Muscle of leg (tissue), 16 donors: ENCODE measurements at places on chromosomes 2 and 18. TPM values are rescaled to one million over a fixed set of nuclear protein-coding genes. Genes with fewer than 3 reads are reported as not detected.
A peak's percentile ranks its signal among the peaks of the same experiment; 100 is the strongest.

RELCH gene
- polyA plus RNA-seq = 15.8 TPM

CEBPZ gene
- 40.6 TPM for polyA plus RNA-seq

GAREM2 gene
- 3.3 TPM for polyA plus RNA-seq

OSBPL6 gene
- 5.6 TPM for polyA plus RNA-seq

AGXT gene
- polyA plus RNA-seq = not detected

DYNAP gene
- polyA plus RNA-seq = not detected

DNA sequence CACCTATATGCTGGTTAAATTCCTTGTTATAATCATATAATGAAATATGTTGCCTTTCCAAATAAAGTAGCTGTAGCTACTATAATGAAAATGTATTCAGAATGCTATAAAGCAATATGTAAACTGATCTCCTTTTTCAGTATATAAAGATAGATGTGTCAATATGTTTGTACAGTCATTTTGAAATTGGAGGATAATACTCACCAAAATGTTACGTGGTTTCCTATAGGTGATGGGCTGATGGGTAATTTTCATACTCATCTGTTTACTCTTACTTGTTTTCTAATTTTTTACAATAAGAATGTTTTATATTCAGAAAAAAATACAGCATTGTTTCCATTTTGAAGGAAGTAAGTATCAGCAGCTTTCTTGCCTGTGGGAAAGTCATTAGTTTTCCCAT lies 70.2 kb downstream of the PRKRA start:
- no peak for DNase-seq

DNA sequence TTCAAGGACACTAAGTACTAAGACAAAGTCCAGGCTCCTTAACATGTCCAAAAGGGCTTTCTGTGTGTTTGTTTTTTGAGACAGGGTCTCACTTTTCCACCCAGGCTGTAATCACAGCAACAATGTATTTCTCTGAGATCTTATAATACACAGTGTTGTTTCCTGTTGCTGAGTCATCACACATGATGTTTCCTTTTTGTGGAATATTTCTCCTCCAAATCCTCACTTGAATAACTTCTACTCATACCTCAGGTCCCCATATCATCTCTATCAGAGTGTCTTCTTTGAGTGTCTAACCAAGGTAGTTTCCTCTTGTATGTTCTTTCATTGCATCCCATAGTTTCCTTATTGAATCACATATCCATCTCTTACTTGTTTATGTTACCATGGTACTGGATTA lies 632.0 kb upstream of the PIK3C3 start:
- DNase-seq = no peak

DNA sequence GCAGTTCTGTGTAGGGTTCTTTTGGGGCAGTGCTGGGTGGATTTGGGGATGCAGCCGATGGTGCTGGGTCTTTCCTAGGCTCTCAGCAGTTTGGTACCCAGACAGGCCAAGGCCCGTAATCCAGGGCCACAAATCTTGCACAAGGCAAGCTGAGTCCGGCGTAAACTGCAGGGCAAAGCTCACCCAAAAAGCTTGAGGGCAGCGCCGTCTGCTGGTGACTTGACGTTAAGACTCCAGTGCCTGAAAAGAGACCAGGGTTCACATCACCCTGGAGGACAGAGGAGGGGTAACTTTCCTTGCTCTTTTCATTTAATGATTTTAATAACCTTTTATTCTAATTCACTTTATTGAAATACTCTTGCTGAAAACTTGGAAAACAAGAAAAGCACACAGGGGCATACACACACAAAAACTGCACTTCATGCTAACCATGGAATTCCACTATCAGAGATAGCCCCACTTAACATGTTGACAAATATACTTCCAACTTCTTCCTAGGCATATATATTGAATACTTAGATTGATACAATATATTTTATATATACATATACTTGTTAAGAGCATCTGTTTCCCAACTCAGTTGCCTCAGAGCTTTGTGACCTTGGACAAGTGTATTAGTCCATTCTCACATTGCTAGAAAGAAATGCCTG lies 38.9 kb downstream of the CNGA3 start:
- DNase-seq = peak; percentile 70

DNA sequence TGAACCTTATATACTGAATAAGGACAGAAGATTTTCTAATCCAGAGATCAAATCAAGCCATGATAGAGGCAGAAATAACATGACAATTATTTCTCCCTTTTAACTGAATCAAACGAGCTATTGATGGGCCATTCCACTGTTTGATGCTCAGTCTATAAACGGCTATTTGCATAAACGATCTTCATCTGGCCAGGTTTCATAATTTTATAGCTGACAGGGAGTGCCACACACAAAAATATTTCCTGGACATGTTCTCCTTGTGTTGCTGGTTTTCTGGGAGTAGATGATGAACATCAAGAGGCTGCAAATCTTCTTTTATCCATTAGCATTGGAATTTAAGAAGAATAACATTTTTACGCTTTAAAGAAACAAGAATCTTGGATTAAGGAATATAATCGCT lies 63.1 kb downstream of the ACVR1C start:
- DNase-seq = no peak

- DNase-seq = no peak
Observed at GRCh38 chr2:232592772-232593395, 40.5 kb upstream of the EFHD1 start.

GRCh38 chr2:12424809-12425208 lies 291.9 kb upstream of the TRIB2 start:
- DNase-seq = peak; percentile 60

DNA sequence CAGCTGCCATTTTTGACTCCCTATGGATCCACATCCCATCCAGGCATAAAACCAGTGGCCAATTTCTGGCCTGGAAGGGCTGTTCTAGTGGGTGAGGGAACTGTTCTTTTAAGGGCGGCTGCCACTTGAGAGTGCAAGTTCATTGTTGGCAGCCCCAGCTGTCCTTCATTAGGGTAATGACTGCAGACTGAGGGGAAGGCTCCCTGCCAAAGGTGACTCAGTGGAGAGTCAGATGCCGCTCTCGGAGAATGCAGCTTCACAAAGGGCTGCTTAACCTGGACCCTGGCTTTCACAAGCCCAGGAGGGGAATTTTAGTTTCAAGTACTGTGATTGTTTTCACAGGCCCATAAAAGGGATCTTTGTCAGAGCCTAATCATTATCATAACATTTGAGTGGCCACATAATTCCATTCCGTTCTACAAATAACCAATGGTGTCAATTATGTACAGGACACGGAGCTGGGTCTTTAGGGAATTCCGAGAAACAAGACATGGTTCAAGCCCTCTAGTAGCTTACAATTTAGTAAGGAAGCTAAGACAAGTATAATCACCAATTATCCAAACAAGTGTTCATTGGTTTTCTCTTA lies 235.7 kb downstream of the CDCA7 start:
- DNase-seq = peak; percentile 91

DNA sequence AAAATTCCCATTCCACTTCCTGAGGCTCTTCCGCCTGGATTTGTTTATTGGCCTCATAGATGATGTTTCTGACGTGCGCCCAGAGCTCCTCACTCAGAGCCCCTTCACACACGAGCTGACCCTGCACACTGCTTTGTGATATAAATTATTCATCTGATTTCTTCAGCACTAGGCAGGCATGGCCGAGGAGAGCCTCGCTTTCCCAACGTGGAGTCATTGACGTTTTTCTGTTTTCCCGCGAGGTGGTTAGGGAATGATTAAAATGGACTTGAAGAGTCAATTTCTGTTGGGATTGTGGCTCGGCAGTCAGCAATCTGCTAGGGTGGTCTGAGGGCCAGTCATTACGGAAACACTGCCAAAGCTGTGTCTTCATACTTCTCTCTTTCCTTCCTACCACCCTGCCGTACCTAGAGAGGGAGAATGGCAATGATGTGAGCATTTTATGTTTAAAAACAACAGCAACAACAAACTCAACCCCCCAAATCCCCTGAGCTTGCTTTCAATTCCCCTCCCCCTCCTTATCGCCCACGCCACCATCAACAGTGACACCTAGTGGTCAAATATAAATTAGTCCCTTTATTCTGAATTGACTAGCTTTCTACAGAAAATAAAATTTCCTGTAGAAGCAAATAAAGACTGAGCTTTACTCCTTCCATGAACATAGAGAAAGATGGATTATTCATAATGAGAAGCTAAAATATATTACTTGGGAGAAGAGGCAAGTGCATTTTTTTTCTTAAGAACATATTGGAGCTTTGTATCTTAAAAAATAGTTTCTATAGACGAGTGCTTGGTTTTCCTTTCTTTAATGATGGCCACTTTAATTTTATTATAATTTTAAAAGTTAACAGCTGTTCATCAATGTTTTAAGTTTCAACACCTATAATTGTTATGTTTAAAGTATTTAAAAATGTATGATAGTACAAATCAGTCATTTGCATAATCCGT lies 285.1 kb downstream of the MTX2 start:
- DNase-seq = peak; percentile 90
